ENCODE measurements at places on chromosomes 3 and 15.

- no peak for DNase-seq
Measured at GRCh38 chr3:79306934-79307570, 460.7 kb downstream of the ROBO1 start.

GRCh38 chr3:127263586-127264231, 24.1 kb downstream of the PRR20G start:
- DNase-seq: no peak

GRCh38 chr15:77568014-77568972, 64.4 kb downstream of the LINGO1 start:
- no peak for DNase-seq

- DNase-seq: peak; percentile 7
Measured at GRCh38 chr3:46667657-46668056, 25.8 kb downstream of the ALS2CL start.

DNA sequence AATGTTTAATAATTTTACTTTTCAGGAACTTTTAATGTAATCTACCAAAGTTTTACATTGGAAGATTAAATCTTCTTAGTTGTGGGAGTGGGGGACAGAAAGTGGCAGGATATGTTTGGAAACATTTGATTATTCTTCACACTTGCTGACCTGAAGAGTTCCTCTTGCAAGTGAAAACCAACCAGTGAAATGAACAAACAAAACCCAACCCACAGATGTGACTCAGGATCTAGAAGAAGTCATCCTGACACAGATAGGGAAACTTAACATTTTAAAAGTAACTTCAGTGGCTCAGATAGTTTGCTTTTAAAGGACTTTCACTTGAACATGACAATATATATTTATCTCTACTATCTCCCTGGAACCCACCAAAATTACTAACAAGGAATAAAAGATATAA, 55.4 kb downstream of the ASTE1 start:
- DNase-seq: no peak

DNA sequence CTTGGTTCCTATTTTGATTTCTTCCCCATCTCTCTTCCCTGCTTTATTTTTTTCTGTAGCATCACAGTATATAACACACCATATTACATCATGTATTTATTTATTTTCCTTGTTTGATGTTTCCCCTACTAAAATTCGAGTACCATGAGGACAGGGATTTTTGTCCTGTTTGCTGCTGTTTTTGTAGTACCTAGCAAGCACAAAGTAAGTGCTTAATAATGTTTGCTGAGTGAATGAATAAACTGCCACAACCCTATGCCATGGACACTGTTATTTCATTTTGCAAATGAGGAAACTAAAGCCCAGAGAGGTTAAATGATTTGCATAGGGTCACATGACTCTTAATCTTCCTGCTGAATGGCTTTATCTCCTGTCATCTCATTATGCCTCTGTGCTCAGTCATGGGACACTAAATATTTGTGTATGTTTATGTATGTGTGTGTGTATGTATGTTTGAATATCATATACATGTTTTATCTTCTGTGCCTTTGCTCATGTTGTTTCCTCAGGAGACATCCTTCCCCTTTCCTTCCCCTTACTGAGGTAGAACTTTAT, 26.1 kb upstream of the MGA start:
- DNase-seq: no peak

DNA sequence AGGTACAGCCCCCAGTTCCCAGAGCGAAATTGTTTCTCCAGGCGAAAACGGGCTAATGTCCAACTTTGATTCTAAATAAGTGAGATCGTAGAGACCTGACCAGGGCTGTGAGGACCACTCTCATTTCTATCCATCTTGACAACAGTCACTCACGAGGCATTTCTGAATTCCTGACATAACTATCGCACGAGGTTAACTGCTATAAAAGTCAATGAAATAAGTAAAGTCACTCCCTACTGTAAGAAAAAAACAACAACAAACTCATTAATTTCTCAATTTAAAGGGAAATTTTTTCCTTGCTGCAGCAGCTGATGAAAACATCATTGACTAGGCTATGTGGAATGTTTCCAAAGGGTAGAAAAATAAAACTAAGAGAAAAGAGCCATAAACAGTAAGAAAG, 69.1 kb downstream of the GREM1 start:
- DNase-seq: no peak

DNA sequence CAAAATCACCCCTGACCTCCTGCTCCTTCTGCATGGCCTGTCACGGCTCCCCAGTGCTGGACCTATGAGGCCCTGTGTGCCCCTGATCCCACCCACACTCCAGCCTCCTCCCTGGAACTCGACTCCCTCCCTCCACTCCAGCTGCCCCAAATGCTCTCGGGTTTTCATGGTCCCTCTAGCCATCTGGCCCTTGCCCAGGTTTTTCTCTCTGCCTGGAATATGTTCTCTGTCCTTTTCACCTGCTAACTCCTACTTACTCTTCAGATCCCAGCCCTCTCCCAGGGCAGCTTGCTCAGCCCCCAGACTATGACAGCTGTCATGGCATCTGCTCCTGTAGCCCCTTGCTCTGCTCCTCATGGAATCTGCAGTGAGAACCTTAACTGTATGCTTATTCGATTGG, 30.3 kb downstream of the DUSP7 start:
- DNase-seq: no peak

- DNase-seq: no peak
Measured at GRCh38 chr15:65370885-65371284, 6.9 kb downstream of the IGDCC3 start.

DNA sequence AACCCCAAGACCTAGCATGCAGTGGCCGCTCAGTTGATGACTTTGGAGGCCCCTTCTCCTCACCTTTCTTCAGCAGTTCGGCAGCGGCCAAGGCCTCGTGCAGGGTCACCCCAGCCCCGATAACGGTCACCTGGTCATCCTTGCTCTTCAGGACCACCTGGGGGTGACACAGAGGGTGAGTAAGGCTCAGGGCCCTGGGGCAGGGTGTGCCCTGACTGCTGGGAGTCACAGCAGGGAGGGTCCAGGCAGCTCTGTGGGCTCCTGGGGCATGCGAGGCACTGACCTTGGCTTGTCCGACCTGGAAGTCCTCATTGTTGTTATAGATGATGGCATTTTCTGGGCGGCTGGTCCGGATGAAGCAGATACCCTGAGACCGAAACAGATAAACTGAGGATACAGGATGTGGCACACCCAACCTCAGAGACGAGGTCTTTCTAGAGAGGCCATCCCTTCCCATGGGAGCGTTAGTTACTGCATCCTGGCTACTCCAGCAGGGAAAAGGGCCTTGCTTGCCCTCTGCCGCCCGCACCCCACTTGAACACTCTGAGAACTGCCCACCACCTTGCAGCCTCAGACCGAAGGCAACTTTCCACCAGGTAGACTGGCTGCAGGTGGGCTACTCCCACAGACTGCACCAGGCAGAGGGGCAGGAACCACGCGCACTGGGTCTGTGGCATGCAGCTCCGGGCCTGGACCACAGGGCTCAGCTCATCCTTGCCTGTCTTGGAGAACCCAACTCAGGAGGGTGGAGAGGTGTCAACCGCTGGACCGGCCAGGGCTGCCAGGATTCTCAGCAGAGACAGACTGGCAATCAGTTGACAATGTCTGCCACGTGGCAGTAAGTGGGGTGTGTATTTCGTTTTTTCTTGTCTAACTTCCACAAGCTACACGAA, 27.6 kb downstream of the TKT start:
- no peak for DNase-seq

GRCh38 chr3:96101006-96101560, 713.3 kb upstream of the EPHA6 start:
- DNase-seq: no peak

GRCh38 chr15:73065114-73065513, 12.9 kb downstream of the NEO1 start:
- no peak for DNase-seq

GRCh38 chr3:25527801-25528200, 99.7 kb downstream of the RARB start:
- no peak for DNase-seq

DNA sequence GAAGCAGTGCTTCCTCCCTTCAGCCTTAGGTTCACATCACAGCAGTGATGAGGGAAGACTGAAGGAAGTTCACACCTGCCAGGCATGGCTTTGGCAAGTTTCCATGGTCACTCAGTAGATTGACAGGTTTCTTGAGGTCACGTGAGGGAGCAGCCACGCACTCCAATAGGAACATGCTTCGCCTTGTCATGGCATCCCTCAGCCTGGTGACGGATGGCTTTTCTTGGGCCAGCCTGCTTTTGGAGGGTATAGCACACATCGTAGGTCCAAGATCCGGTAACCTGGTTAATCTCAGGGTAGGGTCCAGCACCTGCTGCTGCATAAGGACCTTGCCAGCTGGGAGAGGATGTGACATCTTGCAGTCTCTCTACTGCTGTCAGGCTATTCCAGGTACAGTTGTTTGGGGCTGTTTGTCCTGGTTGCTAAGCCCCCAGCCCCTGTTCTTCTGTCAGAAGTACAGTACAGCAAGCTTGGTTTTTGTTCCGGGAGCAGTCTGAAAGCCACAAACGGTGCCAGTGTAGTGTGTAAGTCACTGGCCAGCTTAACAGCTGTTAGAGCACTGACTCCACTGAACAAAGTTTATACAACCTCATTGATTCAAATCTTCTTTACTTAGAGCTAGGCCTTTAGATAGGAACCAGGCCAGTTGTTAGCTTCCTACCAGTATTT, 42.3 kb downstream of the PSMD6 start:
- no peak for DNase-seq

DNA sequence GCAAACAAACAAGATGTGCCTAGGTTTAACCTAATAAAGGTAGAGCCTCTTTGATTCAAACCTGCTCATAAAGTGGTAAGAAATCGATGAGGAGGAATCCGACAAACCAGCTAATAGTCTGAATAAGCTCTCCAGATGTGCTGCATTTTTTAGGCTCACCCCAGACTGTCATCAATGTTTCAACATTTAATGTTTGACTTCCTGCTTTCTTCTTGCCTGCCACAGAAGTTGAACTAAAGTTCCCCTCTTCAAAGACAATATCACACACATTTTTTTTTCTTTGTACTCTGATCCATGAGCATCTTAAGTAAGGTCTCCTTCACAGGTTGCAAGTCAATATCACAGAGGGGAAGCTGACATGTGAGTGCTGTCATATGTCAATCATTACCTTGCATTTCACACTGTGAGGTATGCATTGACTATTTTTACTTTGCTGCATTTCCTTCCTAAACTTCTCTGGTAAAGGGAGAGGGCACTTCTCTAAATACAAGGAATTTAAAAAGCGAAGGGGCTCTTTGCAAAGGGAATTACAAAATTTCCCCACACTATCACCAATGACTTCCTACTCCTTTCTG, 172.3 kb upstream of the MCTP2 start:
- no peak for DNase-seq

GRCh38 chr3:178750639-178751300, 214.5 kb downstream of the KCNMB2 start:
- DNase-seq: no peak

- DNase-seq: no peak
Measured at GRCh38 chr3:141170678-141171295, 60.8 kb upstream of the PXYLP1 start.

- DNase-seq: no peak
Measured at GRCh38 chr15:68310178-68310803, 32.7 kb downstream of the FEM1B start.

GRCh38 chr3:104916971-104917370, 449.7 kb upstream of the ALCAM start:
- DNase-seq: no peak

GRCh38 chr3:25604107-25604805, 60.5 kb downstream of the TOP2B start:
- no peak for DNase-seq

- no peak for DNase-seq
Measured at GRCh38 chr3:39814007-39814406, 4.6 kb downstream of the MYRIP start.

DNA sequence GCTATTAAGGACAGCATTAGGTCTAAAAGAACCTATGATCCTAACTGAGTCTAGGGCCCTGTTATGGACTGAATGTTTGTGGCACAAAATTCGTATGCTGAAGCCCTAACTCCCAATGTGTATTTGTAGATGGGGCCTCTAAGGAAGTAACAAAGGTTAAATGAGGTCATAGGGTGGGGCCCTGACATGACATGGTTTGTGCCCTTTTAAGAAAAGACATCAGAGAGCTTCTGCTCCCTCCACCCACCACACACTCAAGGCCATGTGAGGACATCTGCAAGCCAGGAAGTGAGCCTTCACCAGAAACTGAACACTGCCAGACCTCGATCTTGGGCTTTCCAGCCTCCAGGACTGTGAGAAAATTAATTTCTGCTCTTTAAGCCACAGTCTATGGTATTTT, 49.2 kb downstream of the PHC3 start:
- no peak for DNase-seq

DNA sequence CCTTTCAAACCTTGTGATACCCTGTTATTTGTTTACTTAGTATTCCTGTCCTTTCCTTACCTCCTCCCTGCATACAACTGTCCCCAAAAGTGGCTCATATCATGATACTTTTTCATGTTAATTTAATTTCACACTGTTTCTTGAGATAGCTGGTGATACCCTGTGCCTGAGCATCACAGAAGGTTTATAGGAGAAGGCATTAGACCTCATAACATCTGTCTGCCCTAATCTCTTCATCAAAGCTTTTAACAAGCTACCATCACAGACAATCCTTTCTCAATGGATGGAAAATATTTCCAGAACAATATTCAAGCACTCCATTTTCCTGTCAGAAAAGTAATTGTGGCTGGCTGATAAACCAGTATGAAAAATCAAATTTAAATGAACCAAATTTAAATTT, 81.6 kb downstream of the SSR3 start:
- DNase-seq: no peak

DNA sequence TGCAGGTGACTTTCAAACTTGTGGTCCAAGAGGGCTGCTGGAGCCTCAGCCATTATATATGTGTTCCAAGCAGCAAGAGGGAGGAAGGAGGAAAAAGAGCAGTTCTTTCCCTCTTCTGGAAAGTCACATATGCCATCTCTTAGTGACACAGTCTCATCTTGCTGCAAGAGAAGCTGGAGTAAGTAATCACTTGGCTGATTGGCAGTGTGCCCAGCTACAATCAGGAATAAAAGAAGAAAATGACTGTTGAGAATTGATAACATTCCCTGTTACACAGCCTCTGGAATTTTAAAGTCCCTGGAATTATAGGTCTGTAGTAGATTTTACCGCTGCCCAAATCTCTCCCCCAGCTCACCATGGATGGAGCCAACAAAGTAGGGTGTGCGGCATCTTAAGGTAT, 31.4 kb upstream of the LYZL4 start:
- no peak for DNase-seq

- no peak for DNase-seq
Measured at GRCh38 chr3:177382944-177383343, 185.7 kb upstream of the TBL1XR1 start.

- DNase-seq: peak; percentile 97
Measured at GRCh38 chr15:101723874-101724674, at the start of gene TARS3. TARS3 (minus strand) TSS chr15:101724473; CDS start chr15:101724387, 86 bp downstream.

DNA sequence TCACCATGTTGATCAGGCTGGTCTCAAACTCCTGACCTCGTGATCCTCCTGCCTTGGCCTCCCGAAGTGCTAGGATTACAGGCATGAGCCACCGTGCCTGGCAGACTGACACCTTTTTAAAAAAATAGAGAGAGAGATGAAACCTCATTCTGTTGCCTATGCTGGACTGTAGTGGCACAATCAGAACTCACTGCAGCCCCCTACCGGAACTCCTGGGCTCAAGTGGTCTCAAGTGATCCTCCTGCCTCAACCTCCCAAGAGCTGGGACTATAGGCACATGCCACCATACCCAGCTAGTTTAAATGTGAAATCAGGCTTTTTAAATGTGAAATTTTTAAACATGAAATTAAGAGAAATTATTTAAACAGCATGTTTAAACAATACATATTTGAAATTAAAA, 265.2 kb upstream of the UBE2E1 start:
- no peak for DNase-seq
